T follicular helper cell (primary cell): ENCODE measurements at places on chromosomes 2 and 18.

GRCh38 chr2:33371304-33372090 is 105.0 kb upstream of the RASGRP3 start:
- no peak for DNase-seq

- DNase-seq = no peak
Observed at GRCh38 chr2:99880148-99880963, 262.0 kb downstream of the AFF3 start.

GRCh38 chr2:217803653-217803960 is 199.2 kb downstream of the TNS1 start:
- no peak for DNase-seq

DNA sequence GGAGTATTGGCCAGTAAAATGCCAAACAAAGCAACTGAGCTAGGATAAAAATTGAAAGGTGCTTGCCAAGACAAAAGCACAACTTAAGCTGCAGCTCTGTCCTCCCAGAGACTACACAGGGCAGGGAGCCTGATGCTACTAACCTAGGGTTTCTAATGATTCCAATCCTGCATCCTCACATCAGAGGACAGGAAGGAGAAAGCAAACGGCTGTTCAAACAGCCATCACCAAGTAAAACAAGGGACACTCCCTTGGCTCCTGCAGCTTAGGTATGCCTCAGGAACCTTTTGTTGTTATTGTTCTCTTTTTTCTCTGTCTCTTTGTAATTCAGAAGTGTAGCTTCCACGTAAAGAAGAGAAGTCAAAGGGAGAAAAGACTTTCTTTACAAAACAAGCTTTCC is 99.5 kb downstream of the TCF4 start:
- no peak for DNase-seq

DNA sequence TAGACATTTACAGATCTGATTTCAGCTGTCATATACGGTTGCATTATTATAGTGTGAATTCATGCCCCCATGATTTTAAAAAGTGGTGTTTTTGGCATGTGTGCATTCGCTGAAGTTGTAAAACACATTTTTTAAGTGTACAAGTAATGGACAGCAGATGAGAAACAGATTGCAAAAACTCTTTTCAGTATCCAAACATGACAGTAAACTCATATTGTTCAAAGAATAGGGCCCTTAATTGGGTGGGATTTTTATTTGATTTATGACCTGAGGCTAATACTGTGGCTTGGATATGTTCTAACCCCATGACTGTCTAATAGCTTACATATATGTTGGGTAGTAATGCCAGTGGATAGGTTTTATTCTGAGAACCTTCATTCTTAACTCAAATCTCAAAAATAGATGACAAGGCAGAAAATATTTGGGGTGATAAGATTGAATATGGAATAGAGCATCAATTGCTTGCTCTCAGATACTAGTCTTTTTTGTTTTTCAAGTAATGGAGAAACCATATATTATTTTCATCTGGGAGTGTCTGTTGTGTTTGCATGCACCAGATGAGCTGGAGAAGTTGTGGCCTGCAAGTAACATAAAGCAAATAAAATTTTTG is 118.6 kb downstream of the PARD3B start:
- DNase-seq = no peak

DNA sequence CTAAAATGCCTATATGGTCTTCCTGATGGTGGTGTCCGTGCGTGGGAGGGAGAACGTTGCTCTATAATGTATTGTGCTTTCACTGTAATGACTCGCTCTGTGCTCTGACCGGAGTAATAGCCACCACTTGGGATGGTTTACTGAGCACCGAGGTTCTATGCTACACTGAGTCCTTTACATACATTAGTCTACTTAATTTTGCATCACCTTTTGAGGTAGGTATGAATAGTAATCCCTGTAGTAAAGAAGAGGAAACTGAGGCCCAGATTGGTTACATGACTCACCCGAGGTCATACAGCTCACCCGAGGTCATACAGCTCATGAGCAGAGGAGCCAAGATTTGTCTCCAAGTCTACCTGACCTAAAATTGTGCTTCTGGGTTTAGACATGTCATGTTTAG is 79.5 kb downstream of the ARMC9 start:
- no peak for DNase-seq

DNA sequence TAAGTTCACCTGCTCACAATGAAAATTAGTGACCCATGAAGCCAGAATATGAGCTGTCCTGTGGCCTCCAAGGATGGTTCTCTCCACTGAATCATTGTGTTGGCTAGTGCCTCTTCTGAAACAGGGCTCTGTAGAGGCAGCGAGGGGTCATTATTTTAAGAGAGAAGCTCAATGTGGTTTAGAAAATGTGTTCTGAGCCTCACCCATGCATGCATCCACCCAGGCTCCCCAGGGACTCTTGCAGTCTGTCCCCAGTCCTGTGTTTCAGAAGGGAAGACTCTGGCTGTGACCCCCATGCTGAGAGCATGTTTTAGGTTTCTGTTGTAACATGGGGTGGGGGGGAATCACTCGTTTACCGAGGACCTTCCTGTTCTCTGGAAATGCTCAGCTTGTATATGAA is 135.2 kb downstream of the RNF144A start:
- no peak for DNase-seq

DNA sequence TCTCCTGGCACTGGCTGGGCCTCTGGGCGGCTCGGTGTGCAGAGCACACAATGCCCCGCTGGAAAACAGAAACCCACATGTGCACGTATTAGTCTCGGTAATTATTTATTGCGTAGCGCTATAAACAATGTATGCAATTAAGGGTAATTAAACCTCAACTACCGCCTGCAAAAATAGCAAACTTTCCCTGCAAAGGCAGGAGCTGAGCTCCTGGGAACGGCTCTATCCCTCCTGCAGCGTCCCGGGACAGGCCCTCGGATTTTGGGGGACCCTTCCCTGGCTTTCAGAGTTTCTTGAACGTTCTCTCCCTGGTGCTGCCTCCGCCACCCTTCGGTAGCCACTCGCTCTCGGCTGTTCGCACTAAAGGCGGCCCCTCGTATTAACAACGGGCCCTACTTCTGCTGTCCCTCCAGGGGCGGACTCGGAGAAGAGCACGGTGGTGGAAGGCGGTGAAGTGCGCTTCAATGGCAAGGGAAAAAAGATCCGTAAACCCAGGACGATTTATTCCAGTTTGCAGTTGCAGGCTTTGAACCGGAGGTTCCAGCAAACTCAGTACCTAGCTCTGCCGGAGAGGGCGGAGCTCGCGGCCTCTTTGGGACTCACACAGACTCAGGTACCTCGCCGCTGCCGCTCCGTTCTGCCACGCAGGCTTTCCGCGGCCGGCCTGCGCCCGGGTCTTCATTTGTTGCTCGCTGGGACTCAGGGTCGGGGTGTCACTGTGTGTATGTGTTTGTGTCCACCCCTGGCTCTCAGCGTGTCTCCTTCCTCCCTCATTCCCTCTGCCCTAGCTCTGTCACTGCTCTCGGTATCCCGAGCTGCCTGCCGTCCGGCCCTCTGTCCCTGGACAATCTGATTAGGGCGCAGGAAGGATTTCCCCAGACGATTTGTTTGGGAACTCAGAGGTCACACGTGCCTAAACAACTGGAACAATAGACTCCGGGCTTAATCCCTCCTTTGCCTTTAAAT is 1.2 kb downstream of the DLX1 start:
- DNase-seq = peak; percentile 53

DNA sequence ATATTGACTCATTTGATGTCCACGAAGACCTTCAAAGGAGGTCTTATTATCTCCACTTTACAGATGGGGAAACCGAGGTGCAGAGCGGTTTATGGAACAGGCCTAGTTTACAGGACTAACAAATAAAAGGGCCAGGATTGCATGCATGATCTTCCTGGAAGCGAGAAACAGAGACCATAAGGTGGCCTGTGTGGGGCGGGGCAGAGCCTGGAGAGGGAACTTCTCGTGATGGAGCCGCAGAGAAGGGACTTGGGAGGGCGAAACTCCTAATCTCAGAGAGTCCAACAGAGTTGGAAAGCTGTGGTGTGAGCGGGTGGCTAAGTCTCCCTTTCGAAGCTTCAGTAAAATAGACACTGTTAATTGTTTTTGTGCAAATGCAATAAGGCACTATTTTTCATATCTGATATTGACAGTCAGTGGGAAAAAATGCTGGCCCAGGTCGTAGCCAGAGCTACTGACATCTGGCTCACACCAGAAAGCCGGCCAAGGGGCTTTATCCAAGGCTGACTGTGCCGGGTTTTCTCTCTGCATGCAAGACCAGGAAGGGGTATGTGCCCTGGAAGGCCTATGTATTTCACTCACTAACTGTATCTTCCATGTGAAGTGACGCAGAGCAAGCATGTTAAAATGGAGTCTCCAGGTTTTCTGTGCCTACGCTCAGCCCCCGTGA is 4.5 kb downstream of the INPP5D start:
- DNase-seq = no peak

- DNase-seq = no peak
Observed at GRCh38 chr18:2310886-2311285, 260.4 kb downstream of the METTL4 start.

DNA sequence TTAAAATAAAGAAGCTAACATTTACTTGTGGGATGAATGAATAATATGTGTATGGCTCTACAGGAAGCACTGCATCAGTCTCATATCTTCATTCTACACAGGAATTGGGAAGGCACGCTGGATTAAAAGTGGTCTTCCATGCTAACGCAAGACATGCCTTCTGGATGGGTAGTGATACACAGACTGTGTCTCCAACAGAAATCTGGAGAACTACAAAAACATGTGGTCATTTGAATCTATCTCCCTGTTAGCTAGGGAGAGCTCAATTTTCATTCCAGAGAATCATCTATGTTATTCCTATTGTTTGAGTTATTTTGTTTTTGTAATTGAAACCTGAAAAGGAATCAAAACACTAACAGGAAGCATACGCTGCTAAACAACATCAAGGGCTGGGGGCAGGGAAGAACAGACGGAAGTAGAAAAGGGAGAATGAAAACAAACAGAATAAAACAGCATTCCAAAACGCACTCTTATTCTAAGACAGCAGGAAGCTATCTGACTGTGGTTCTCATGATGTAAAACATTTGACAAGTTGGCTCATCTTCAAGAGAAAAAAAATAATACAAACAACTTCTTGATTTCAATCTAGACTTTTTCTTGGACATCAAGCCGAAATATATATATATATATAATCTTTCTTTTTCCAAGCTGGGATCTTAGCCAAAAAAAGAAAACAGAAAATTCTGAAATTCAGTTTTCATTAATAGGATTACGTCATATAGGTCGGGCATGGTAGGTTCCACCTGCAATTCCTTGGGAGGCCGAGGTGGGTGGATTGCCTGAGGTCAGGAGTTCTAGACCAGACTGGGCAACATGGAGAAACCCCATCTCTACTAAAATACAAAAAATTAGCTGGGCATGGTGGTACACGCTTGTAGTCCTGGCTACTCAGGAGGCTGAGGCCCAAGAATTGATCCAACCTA is 31.5 kb upstream of the ASNSD1 start:
- no peak for DNase-seq

DNA sequence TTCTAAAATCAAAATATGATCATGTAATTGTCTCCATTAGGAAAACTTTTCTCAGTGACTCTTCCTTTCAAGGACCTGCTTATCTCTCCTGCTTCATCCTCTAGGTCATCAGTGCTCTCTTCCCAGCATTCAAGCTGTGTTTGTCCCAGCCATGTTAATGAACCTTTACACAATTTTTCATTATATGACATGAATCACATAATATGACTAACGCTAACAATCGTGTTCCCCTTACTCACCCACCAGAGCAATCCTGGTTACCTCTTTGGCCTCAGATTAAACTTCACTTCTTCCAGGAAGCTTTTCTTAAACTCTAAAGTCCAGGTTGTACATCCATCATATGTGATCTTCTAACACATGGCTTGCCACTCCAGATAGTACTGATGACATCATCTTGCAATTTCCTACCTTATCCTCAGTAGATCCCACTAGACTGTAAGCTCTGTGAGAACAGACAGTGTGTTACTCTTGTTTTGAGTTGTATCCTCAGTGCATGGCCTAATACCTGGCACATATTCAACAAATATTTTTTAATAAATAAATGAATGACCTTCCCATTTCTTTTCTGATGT is 882.9 kb upstream of the ZEB2 start:
- no peak for DNase-seq

GRCh38 chr18:48607056-48607984 is 68.5 kb downstream of the CTIF start:
- DNase-seq = no peak

DNA sequence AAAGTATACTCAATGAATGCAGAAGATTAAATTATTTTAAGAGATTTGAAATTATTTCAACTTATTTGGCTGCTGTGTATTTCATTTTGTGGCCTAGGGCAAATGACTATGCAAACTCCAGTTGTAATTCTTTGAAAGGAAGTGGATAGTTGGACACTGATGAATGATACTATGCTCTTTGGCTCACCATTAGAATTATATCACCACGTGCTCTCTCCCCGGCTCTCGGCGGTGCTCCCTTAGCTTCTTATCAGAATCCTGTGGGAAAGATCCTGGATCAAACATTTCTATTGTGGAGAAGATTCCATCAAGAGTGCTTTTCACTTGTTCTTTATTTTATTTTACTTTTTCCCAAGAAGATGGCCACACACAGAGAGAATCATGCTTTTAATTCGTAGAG is 55.2 kb downstream of the ADCYAP1 start:
- DNase-seq = no peak

GRCh38 chr2:241516520-241516965 is 8.2 kb upstream of the STK25 start:
- DNase-seq = no peak

DNA sequence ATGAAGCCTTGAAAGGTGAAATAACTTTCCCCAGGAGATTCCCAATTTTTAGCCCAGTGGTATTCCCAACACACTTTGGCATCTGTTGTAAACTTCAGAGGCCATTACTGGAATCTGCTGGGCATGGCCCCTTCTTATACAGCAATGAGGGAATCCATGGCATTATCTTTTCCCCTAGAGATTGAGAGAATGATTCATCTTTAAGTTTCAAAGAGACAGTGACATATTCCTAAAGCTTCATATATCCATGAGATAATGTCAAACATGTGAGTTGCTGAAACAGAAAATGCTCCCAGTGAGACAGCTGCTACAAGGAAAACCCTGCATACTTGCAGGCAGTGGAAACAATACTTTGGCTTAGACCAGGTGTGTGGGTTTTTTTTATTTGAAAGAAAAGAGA is 51.1 kb upstream of the DLX2 start:
- no peak for DNase-seq

GRCh38 chr2:62741954-62742722 is 36.6 kb downstream of the EHBP1 start:
- DNase-seq = no peak

- DNase-seq = no peak
Observed at GRCh38 chr2:127086990-127087790, 19.8 kb downstream of the BIN1 start.

- no peak for DNase-seq
Observed at GRCh38 chr2:129903586-129904425, 75.7 kb upstream of the RAB6C start.

- no peak for DNase-seq
Observed at GRCh38 chr18:13872932-13873331, 42.4 kb downstream of the MC2R start.

DNA sequence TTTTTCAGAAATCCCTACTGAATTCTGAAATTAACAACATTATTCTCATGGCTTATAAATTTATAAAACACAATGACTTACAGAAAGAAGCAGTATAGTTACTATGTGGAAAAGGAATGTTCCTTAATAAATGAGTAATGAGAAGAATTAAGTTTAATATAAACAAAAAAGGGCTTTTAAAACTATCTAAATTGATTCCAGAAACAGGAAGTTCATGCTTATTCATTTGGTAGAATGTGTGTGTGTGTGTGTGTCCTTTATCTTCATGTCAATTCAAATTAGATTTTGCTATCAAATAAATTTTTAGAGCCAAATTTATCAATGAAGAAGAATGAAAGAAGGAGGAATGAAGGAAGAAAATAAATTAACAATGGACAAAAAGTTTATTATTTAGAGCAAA is 440.8 kb upstream of the LRRTM4 start:
- no peak for DNase-seq

- no peak for DNase-seq
Observed at GRCh38 chr2:178484245-178485041, 4.2 kb downstream of the PLEKHA3 start.
